ENCODE measurements at places on chromosomes 2 and 18.
A peak's percentile ranks its signal among the peaks of the same experiment; 100 is the strongest.

- DNase-seq: no peak
Observed at GRCh38 chr2:100509066-100509465, 38.8 kb downstream of the NMS start.

DNA sequence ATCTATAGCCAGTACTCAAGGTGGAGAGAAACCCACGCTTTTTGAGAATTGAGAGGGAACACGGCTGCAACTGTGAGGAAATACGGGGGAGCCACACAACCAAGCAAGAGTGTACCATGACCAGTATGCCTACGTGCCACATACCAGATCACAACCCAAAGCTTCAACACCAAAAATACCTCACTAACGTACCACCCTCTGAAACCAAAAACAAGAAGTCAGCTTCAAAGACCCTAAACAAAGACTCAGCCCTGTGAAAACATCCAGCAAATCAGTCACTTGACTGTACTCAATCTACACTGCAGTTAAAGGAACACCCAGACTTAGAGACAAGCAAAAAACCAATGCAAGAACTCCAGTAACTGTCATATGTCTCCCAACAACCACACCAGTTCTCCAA is 17.0 kb downstream of the RNU4ATAC start:
- no peak for DNase-seq

DNA sequence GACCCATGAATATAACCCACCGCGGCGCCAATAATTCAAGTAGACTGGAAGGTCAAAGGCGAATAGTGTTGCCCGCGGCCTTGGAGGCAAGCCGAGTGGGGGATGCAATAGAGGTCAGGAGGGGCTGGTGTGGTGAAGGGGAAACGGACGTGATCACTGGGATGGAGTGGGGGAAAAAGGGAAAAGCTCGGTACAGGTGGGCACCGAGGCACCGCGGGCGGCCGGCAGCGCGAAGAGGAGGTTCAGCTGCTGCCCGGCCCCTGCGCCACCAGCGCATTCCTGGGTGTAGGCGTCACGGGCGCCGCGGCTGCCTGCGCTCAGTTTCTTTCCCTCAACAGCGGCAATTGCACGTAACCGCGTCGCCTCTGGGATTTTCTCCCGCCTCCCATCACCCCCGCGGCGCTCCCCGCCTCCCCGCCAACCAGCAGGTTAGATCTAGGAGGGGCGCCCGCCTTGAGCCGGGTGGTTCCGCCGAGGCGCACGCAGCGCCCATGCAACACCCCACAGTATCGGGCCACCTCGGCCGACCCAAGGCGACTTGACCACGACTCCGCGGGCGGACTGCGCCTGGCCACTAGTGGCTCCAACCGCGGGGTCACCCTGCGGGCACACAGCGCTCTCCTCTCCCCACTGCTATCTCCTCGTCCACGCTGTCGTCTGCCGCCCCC is 1.5 kb downstream of the RND3 start:
- no peak for DNase-seq

- no peak for DNase-seq
Observed at GRCh38 chr2:64104933-64105332, 39.3 kb downstream of the PELI1 start.

DNA sequence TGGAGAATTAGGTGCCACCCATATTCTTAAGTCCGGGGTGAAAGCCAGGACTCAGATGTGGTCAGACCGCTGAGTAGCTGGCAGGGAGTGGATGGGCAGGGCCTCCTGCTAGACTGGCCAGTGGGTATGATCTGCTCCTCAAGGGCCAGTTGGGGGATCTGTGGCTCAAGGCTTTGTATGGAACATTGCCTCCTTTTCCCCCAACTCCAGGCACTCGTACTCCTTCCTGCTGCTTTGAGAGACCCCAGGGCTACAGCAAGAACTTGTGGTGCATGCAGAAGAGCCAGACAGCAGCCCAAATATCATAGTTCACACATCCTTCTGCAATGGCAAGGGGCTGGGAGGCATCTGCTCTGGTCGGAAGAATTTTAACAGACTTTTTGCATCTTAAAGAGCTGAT is 61.7 kb downstream of the PDCL3 start:
- DNase-seq: no peak

GRCh38 chr2:18611184-18611583 is 21.8 kb upstream of the NT5C1B start:
- no peak for DNase-seq

GRCh38 chr18:59719544-59720181 is 22.4 kb upstream of the CCBE1 start:
- no peak for DNase-seq

DNA sequence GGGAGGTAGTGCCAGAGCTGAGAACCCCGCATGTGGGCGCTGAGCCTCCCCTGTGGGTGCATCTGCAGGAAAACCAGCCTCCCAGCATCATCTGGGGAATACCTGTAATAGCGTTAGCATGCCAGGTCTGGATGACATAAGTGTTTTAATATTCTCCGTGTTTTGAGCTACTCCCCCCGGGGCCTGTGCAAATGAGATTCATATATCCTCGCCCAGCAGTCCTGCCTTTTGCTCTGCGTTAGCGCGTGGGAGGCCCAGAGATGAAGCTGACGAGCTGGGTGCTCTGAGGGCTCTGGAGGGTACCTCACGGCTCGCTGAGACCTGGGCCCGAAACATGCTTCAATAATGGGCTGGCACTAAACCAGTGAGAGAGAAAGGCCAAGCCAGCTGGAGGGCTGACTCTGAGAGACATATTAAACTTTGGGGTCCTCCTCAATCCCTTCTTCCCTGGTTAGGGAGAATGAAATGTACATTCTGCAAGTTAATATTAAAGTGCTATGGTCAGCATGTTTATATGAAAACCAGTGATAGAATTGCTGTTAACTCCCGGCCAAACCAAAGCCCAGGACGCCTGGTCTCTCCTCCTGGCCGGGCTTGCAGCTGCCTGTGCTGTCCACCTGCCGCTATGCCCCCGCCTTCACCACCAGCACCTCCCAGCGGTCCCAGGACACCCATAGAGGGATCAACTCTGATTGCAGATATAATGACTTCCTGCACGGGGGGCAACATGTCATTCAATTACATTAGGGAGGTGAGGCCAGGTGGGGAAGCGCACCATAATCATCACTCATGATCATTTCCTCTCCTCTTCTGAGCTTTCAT is 77.0 kb downstream of the EDAR start:
- DNase-seq: no peak

GRCh38 chr2:240481720-240482119 is 46.3 kb downstream of the GPC1 start:
- DNase-seq: no peak

DNA sequence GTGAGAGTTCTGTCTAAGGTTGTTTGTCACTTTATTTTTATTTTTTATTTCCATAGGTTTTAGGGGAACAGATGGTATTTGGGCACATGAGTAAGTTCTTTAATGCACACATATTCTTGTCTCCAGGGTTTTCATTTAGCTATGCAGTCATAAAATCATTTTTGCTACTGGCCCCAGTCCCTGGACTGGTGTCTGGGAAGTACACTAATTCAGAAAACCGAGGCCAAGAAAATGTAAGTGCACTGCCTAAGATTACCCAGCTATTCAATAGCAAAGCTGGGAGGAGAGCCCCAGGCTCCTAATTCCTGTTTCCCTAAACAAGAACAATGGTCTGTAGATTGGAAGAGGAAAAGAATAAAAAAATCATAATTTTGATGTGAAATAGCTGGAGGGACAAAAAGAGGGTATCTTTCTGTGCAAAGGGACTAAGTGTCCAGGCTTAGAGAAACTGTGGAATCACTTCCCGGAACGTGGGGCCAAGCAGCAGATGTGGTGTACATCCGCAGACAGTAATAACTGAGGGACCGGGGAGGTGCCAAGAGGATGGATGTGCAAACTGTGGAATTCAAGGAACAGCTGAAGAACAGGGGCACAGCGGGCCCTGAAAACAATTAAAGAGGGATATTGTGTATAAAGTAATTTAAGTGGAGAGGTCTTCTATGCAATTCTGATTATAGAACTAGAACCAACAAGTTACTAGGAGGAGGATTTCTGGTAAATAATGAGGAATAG is 236.3 kb downstream of the ACKR3 start:
- DNase-seq: no peak

DNA sequence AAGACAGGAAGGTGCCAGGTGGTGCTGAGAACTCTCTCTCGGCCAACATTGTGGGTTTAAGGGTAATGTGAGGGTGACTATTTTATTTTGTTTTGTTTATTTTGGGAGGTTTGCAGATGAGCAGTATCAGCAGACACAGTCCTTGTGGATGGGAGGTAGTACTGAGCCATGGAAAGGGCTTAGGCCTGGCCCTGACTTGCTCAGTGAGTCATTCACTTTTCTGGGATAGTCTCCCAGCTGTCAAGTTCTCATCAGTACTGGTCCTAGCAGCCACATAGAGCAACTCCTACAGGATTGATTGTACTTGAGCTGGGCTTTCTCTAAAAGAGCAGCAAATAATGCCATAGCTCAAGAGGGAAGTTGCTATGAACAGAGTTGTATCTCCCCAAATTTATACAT is 175.2 kb downstream of the LOXHD1 start:
- no peak for DNase-seq

DNA sequence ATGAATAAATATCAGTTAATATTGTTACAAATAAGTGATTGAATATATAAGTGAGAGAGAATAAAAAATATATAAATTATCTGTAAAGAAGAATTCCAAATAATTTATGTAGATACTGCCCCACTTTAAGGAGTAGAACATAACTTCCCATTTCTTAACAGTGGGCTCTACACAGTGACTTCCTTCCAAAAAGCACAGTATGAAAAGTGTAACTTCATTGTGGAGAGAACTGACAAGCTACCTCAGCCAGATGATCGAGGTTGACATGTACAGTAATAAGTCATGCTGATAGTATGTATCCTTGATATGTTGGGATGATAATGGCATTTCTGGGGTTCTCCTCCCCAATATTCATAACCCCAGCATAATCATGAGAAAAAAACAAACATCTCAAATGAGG is 191.9 kb upstream of the FN1 start:
- peak; percentile 8 for DNase-seq

- DNase-seq: peak; percentile 77
Observed at GRCh38 chr2:128473175-128474035, 154.7 kb upstream of the HS6ST1 start.

DNA sequence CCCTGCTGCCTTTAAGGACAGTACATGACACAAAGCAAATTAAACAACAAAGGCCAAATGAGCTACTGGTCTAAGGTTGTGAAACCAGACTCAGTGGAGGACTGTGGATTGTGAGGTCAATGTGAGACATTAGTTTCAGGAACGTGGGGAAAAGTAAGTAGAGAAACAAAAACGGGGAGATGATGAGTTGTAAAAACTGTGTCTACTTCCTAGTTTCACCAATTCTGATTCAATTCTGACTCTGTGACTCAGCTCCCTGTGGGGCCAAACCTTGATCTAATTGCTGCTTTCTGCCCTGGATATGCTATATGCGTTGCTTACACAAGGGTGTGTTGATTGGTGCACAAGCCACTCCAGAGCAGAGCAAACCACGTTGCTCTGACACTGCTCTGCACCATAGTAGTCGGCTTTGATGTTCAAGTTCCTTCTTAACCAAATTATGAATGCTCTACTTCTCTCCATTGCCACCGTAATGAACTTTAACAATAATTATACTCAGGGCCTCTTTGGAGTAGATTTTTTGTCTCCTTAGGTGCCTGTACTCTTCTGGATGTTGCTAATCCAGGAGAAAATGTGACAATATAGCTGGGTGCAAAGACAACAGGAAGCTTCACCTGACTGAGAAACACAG is 1640.1 kb upstream of the CELF4 start:
- no peak for DNase-seq

GRCh38 chr2:179588486-179589145 is 272.8 kb downstream of the ZNF385B start:
- no peak for DNase-seq

GRCh38 chr18:58544179-58544578 is 84.7 kb downstream of the ALPK2 start:
- DNase-seq: no peak

GRCh38 chr2:171149986-171150693 is 10.6 kb downstream of the TLK1 start:
- no peak for DNase-seq

DNA sequence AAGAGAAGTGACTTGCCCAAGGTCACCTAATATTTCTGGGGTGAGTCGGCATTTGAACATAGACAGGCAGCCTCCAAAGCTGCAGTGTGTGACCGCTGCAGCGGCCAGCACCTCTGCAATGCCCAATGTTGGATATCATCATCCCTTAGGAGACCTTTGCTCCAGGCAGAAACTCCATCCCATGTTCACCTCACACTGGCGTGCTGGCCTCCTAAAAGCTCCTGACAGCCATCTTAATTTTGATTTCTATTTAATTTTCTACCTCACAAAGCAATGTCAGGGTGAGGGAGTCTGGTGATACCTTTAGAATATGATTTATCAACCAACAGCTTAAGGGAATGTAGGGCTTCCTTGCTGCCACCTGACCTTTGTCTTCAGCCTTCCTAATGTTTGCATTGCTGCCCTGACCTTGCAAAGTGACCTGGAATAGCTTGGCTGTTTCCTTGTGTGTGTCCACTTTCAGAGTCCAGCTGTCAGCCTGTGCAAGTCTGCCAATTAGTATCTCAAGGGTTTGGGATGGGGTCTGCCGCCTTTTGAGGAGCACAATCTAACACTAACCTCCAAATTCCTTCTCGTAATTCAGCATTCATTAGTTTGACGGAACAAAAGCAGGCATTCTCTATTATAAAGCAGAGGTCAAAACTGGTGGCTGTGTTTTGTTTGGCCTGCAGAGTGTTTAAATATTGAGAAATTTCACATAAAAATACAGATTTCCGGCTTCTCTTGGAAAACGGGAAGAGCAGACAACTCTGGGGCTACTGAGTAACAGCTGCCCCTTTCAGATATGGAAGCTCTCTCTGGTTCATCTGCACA is 127.6 kb downstream of the PLEKHM3 start:
- no peak for DNase-seq

DNA sequence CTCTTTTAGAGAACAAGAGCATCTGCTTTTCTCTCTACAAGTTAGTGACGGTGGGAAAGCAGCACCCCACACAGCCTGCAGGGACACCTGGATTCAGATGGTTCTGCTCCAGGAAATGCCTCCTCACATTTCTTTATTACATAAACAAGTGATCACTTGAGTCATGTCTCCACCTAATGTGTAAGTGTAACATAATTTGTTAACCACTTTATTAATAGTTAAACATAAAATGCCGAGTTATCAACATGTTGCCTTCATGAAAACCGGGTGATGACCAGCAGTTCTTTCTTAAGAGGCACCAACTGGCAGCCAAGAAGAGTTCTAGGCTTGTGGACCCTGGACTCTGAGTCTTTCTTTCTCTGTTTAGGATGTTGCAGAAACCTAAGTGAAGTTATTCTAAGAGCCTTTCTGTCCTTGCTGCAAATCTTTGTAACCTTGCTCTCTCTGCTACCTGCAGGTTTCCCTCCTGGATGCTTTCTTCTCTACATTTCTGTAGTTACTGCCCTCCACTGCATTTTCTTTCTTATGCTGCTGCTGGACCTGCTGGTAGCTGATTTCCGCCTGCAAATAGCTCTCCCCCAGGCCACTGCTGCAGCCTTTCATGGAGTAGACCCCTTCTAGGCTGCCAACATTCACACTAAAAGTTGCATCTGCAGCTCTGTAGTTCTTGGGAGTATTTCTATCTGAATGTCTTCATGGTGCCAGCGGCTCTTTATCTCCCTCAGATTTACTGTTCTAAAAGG is 24.3 kb downstream of the UPP2 start:
- DNase-seq: no peak

GRCh38 chr2:78431241-78431640 is 594.3 kb upstream of the REG3G start:
- DNase-seq: no peak
